ENCODE measurements at places on chromosomes 16 and 17. TPM values are rescaled to one million over a fixed set of nuclear protein-coding genes. Genes with fewer than 3 reads are reported as not detected.
A peak's percentile ranks its signal among the peaks of the same experiment; 100 is the strongest.

- H3K27me3 ChIP-seq: no peaks in the 10 kb centered on the region
- no peak overlapping the region for H3K4me3 ChIP-seq
- no peaks in the 10 kb centered on the region for H3K4me1 ChIP-seq
- H3K36me3 ChIP-seq: no peaks in the 10 kb centered on the region
Measured at GRCh38 chr16:82059983-82060421, 24.9 kb downstream of the HSD17B2 start.

DNA sequence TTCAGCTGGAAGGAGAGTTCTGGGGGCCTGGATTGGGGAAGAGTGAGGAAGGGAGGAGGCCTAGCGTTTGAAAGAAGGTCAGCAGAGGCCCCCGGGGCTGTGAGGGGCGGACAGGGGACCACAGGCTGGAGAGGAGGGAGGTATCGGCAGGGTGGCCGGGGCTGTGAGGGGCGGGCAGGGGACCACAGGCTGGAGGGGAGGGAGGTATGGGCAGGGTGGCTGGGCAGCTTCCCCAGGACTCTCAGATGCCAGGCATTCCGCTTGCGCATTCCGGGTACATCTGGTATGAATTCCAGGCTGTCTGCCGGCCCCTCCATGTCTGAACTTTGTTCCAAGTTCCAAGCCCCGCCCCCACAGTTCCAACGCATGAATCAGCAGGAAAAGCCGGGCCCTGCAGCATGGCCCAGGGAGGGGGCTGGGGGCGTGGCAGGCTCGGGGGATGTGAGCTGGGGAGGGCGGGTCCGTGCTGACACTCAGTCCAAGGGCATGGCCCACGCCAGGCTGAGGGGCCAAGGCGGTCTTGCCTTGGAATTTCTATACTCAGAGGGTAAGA is 4.3 kb upstream of the TLCD2 start:
- H3K27me3 ChIP-seq: no peaks in the 10 kb centered on the region
- peak overlapping the region; percentile 83 for H3K4me3 ChIP-seq
- peak; percentile 99 for DNase-seq
- H3K4me1 ChIP-seq: peaks cover 19% of the 10 kb centered on the region
- no peaks in the 10 kb centered on the region for H3K36me3 ChIP-seq

DNA sequence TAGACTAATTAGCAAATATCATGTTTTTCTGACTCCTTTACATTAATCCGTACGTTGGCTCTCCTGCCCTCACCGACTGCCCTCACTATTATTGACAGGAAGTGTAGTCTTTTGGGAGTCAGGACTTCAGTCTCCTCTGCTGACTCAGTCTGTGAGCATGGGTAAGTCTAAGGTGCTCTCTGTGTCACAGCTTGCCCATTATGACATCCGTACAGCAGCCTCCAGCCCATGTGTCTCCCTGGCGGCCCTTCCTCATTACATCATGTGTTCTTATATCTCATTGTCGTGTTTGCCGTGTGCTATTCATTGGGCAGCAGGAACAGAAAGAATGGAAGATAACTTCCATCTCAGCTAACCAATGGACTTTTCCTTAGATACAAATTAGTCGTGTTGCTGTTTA is 77.5 kb downstream of the MRTFB start:
- no peaks in the 10 kb centered on the region for H3K27me3 ChIP-seq
- no peak for DNase-seq
- no peak overlapping the region for H3K27ac ChIP-seq
- no peaks in the 10 kb centered on the region for H3K4me1 ChIP-seq

GRCh38 chr16:23410176-23410575 is 42.8 kb downstream of the COG7 start:
- H3K36me3 ChIP-seq: peaks cover 11% of the 10 kb centered on the region
- no peaks in the 10 kb centered on the region for H3K27me3 ChIP-seq
- peak; percentile 44 for DNase-seq
- peak overlapping the region; percentile 79 for H3K27ac ChIP-seq
- no peak overlapping the region for H3K4me3 ChIP-seq

DNA sequence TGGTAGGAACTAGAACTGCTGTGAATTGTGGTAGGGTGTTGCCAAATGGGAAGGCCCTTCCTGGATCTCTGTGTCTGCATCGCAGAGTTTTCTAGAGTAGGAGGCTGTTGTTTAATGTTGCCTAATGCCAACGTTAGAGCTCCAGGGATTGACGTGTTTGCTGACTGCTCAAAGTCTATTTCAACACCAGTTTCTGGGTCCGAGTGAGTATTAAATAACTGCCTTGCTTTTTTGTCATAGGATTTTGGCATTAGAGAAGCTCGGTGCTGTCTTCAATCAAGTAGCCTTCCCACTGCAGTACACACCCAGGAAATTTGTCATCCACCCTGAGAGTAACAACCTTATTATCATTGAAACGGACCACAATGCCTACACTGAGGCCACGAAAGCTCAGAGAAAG is 40.0 kb downstream of the SF3B3 start:
- no peaks in the 10 kb centered on the region for H3K27me3 ChIP-seq
- H3K36me3 ChIP-seq: peaks cover 98% of the 10 kb centered on the region
- DNase-seq: no peak
- H3K4me1 ChIP-seq: no peaks in the 10 kb centered on the region

DNA sequence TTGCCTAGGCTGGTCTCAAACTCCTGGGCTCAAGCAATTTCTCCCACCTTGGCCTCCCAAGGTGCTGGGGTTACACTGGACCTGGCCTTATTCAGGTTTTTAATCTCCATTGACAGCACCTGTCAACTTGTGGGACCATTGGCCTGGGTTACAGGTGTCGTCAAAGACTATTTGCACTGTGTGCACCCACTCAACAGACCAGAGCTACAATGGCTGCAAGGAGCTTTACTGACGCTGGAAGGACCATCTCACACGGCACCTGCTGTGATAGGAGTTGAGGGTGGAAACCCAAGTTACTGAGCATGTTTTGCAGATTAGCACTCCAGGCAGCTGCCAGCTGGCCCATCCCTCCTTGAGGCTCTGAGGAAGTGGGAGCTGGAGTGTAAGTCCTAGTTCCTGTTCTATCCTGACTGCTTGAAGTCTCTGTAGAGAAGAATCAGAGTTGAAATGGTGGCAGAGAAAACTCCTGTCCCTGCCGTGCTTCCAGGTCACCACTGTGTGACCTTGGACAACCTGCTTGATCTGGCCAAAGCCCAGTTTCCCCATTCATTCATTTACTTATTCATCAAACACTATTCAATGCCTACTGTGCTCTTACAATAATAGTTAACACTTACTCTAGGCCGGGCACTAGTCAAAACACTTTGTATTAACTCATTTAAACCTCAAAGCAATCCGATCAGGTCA is 42.4 kb upstream of the LONP2 start:
- no peak overlapping the region for H3K4me3 ChIP-seq
- no peaks in the 10 kb centered on the region for H3K27me3 ChIP-seq
- no peak overlapping the region for H3K27ac ChIP-seq
- H3K36me3 ChIP-seq: no peaks in the 10 kb centered on the region
- DNase-seq: no peak

DNA sequence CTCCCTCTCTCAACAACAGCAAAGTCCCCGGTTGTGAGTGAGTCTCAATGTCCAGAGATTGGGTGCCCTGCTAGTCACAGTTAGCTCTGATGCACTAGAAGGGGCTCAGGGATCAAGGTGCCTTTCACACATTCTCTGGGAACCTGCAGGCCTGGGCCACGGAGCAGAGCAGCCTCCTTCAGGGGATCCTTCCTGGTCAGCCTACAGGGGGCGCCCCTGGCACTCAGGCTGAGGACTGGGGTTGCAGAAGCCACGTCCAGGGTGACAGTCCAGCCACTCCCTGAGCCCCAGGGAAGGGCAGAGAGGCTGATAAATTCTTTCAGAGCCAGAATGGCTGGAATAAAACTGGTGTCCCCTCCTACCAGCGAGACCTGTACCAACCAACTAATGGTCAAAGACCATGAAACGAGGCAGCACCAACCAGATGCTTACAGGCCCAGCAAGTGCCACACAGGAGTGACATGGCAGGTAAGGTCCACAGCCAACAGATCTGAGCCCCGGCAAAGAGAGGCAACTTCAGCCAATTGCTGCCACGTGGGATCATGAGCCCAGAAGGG is 43.5 kb downstream of the ST3GAL2 start:
- H3K4me3 ChIP-seq: no peak overlapping the region
- no peaks in the 10 kb centered on the region for H3K4me1 ChIP-seq
- no peaks in the 10 kb centered on the region for H3K27me3 ChIP-seq
- no peak overlapping the region for H3K27ac ChIP-seq
- peak; percentile 90 for DNase-seq
- H3K36me3 ChIP-seq: peaks cover 6% of the 10 kb centered on the region

HBA1 gene
- total RNA-seq: not detected

DOC2A gene
- 10.0 TPM for total RNA-seq

SOCS7 gene
- 26.1 TPM for total RNA-seq

KRTAP4-5 gene
- total RNA-seq: not detected

MEOX1 gene
- total RNA-seq: not detected
